ENCODE measurements at places on chromosomes 13 and 19. TPM values are rescaled to one million over a fixed set of nuclear protein-coding genes. Genes with fewer than 3 reads are reported as not detected.
A peak's percentile ranks its signal among the peaks of the same experiment; 100 is the strongest.

DNA sequence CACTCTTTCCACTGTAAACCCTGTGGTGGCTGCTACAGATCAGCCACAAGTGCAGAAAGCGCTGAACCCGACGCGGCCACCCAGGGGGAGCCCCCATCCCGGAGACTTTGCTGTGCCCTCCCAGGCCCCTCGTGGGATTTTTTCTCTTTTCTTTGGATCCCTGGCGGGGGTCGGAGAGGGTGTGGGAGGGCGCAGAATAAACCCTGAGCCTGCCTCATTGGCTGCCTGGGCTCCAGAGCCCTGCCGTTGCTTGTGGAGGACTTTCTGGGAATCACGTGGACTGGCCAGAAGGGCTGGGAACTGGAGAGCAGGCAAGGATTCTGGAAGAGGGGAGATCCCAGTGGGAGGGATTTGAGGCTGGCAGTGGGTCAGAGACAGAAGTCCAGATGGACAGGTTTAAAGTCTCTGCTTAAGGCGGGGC is 24.9 kb downstream of the GADD45B start:
- H3K27ac ChIP-seq, result no peak overlapping the region
- H3K27me3 ChIP-seq, result peaks cover 16% of the 10 kb centered on the region
- H3K36me3 ChIP-seq, result no peaks in the 10 kb centered on the region
- no peak for DNase-seq
- H3K4me1 ChIP-seq, result peaks cover 19% of the 10 kb centered on the region
- H3K4me3 ChIP-seq, result no peak overlapping the region

DNA sequence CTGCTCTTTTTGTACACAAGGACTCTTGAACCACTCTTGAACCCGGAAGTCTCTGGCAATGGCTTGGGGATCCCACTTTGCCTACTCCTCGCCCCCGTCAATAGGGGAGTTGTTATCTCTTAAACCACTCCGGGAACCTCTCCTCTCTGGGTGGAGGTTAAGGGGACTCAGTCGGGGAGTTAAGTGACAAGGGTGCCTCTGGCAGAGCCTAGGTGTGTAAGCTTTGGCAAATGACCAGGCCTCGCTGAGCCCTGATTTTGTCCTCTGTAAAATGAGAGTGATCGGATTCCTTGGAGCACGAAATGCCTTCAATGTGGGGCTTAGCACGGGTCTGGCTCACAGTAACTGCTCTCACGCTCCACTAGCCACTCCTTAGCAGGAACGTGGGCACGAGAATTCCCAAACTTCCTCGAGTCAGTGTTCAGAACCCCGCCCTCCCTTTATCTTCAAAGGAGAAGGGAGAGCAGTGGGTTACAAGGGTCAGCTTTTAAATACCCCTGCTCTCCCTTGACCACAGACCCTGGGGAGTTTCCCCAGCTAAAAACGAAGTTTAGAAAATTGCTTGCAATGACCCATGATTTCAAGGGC is 193.3 kb downstream of the KATNAL1 start:
- H3K27me3 ChIP-seq, result peaks cover 6% of the 10 kb centered on the region
- H3K4me3 ChIP-seq, result peak overlapping the region; percentile 86
- no peaks in the 10 kb centered on the region for H3K36me3 ChIP-seq

GZMM gene
- total RNA-seq, result 31.0 TPM

- H3K27me3 ChIP-seq, result no peaks in the 10 kb centered on the region
- H3K36me3 ChIP-seq, result no peaks in the 10 kb centered on the region
- no peak overlapping the region for H3K27ac ChIP-seq
- no peak for DNase-seq
- H3K4me1 ChIP-seq, result no peaks in the 10 kb centered on the region
- no peak overlapping the region for H3K4me3 ChIP-seq
Observed at GRCh38 chr13:56932104-56932503, 208.6 kb upstream of the PRR20A start.

PSG6 gene
- not detected for total RNA-seq

GRCh38 chr19:48152551-48152950 is 17.6 kb downstream of the LIG1 start:
- peak; percentile 48 for DNase-seq
- no peaks in the 10 kb centered on the region for H3K4me1 ChIP-seq
- H3K36me3 ChIP-seq, result peaks cover 7% of the 10 kb centered on the region

GPR12 gene
- not detected for total RNA-seq

GRCh38 chr19:40716482-40717324 is at the start of the genes COQ8B and ITPKC:
TSS of gene COQ8B (minus strand) at chr19:40716886. CDS start at chr19:40714632, 2,254 bp downstream.
TSS of gene ITPKC (plus strand) at chr19:40717112. CDS start at chr19:40717136, 24 bp downstream.
- peak within 1 kb of the TSS; percentile 88 for H3K27ac ChIP-seq
- no peaks in the 10 kb centered on the region for H3K27me3 ChIP-seq
- peak within 1 kb of the TSS; percentile 99 for H3K4me3 ChIP-seq
- DNase-seq, result peak; percentile 100
- peaks cover 66% of the 10 kb centered on the region for H3K4me1 ChIP-seq
- peaks cover 8% of the 10 kb centered on the region for H3K36me3 ChIP-seq

CCL25 gene
- total RNA-seq, result not detected

GRCh38 chr13:22018076-22018835 is 347.4 kb downstream of the FGF9 start:
- no peaks in the 10 kb centered on the region for H3K36me3 ChIP-seq
- peaks cover 13% of the 10 kb centered on the region for H3K4me1 ChIP-seq
- no peak overlapping the region for H3K4me3 ChIP-seq
- DNase-seq, result no peak
- no peak overlapping the region for H3K27ac ChIP-seq

DNA sequence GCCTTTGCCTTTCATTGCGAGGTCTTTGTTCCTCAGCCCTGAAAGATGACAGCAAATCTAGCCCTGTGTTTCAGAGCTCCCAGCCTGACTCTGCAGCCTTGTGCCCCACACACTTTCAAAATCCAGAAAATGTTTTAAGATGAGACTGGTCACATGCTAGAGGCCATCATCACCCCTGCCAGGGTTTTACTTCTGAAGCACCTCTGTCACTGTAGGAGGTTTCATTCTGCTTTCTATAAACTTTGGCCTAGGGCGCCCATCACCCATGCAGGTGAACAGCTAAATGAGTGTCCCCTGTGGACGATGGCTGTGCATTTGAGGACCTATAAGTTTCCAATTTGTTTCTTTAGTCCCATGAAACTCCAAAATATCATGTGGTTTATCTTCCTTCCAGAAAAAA is 574.2 kb downstream of the MYO16 start:
- H3K4me1 ChIP-seq, result no peaks in the 10 kb centered on the region
- no peaks in the 10 kb centered on the region for H3K36me3 ChIP-seq
- no peak overlapping the region for H3K27ac ChIP-seq
- peaks cover 5% of the 10 kb centered on the region for H3K27me3 ChIP-seq
- no peak overlapping the region for H3K4me3 ChIP-seq

GRCh38 chr19:39162441-39163043 is 34.2 kb upstream of the NCCRP1 start:
- no peak overlapping the region for H3K27ac ChIP-seq
- H3K27me3 ChIP-seq, result no peaks in the 10 kb centered on the region
- no peak for DNase-seq
- no peak overlapping the region for H3K4me3 ChIP-seq

DNA sequence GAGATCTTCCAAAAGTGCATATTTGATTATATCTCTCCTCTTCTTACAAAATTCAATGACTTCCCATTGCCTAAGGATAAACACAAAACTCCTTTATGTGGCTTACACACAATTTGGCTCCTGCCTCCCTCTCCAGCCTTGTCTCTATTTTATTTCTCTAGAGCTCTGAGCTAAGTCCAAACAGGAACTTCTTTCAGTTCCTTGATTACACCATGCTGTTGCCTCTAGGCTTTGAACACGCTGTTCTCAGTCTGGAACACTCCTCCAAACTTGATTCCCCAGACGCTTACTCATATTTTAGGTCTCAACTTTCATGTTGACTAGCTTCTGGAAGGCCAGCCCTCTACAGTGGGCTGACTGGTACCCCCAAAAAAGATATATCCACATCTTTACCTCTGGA is 258.5 kb downstream of the COG6 start:
- peaks cover 29% of the 10 kb centered on the region for H3K4me1 ChIP-seq
- no peak overlapping the region for H3K4me3 ChIP-seq
- H3K27ac ChIP-seq, result no peak overlapping the region
- H3K27me3 ChIP-seq, result peaks cover 21% of the 10 kb centered on the region
- peaks cover 2% of the 10 kb centered on the region for H3K36me3 ChIP-seq

ZNF549 gene
- total RNA-seq, result 6.9 TPM

- DNase-seq, result no peak
- H3K27ac ChIP-seq, result no peak overlapping the region
- H3K27me3 ChIP-seq, result no peaks in the 10 kb centered on the region
- H3K4me1 ChIP-seq, result no peaks in the 10 kb centered on the region
Observed at GRCh38 chr13:42899266-42899665, 92.8 kb downstream of the EPSTI1 start.

DNA sequence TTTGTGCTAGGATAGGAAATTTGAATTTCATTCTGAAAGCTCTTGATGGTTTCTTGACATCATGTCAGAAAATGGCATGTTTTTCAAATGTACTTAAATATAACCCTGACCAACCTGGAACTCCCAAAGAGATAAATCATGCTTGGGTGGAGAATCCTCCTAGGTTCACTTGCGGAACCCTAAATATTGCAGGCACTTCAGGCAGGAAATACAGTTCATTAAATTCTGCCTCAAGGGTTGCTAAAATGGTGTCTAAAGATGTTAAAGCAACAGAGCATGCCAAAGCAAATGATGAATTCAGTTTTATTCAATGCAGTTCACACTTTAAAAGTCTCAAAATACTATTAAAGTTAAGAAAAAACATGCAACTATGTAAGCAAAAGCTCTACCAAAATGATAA is 415.9 kb downstream of the SLITRK6 start:
- no peak overlapping the region for H3K27ac ChIP-seq
- H3K4me3 ChIP-seq, result no peak overlapping the region
- no peaks in the 10 kb centered on the region for H3K36me3 ChIP-seq

GRCh38 chr19:34085336-34085735 is 87.0 kb upstream of the LSM14A start:
- H3K27me3 ChIP-seq, result peaks cover 20% of the 10 kb centered on the region
- no peak overlapping the region for H3K27ac ChIP-seq
- no peak for DNase-seq

DNA sequence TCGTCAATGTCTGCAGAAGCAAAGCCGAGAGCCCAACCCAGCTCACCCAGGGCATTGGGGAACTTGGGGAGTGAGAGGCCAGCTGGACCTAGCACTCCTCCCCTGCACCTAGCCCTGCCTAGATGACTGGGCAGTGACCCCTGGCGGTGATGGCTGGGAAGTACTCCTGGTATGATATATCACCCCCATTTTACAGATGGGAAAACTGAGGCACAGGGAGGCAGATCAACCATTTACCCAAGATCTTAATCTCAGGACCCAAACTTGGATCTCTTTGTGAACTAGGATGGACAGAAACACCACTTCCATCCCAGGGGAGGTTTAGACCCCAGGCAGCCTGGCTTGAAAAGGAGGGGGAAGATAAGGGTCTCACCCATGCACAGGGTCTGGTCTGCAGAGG is 43.5 kb downstream of the CCL25 start:
- H3K4me3 ChIP-seq, result no peak overlapping the region
- H3K27ac ChIP-seq, result no peak overlapping the region
- H3K4me1 ChIP-seq, result no peaks in the 10 kb centered on the region
- H3K27me3 ChIP-seq, result peaks cover 12% of the 10 kb centered on the region

- no peaks in the 10 kb centered on the region for H3K4me1 ChIP-seq
- H3K4me3 ChIP-seq, result no peak overlapping the region
- no peak for DNase-seq
- H3K27me3 ChIP-seq, result no peaks in the 10 kb centered on the region
- no peaks in the 10 kb centered on the region for H3K36me3 ChIP-seq
- no peak overlapping the region for H3K27ac ChIP-seq
Observed at GRCh38 chr13:47413526-47413925, 516.7 kb upstream of the HTR2A start.

- DNase-seq, result peak; percentile 41
- H3K4me3 ChIP-seq, result no peak overlapping the region
- H3K4me1 ChIP-seq, result no peaks in the 10 kb centered on the region
- H3K27ac ChIP-seq, result no peak overlapping the region
Observed at GRCh38 chr13:97028441-97029299, 34.4 kb upstream of the OXGR1 start.

F7 gene
- not detected for total RNA-seq

GRCh38 chr19:55216461-55217198 is 7.3 kb upstream of the PTPRH start:
- DNase-seq, result peak; percentile 78
- peaks cover 33% of the 10 kb centered on the region for H3K27me3 ChIP-seq
- H3K27ac ChIP-seq, result no peak overlapping the region
- peaks cover 17% of the 10 kb centered on the region for H3K36me3 ChIP-seq
- peak overlapping the region; percentile 58 for H3K4me3 ChIP-seq

EML2 gene
- 149 TPM for total RNA-seq

- H3K4me1 ChIP-seq, result no peaks in the 10 kb centered on the region
- no peak for DNase-seq
- no peak overlapping the region for H3K27ac ChIP-seq
- no peaks in the 10 kb centered on the region for H3K27me3 ChIP-seq
Observed at GRCh38 chr13:100561158-100561499, 27.5 kb downstream of the GGACT start.

LGALS7B gene
- total RNA-seq, result not detected

GRCh38 chr19:47991191-47991808 is 670 bp downstream of the BSPH1 start:
- H3K27me3 ChIP-seq, result peaks cover 25% of the 10 kb centered on the region
- no peak overlapping the region for H3K27ac ChIP-seq
- no peak for DNase-seq
- no peak overlapping the region for H3K4me3 ChIP-seq
- no peaks in the 10 kb centered on the region for H3K36me3 ChIP-seq
- H3K4me1 ChIP-seq, result no peaks in the 10 kb centered on the region

- H3K4me1 ChIP-seq, result no peaks in the 10 kb centered on the region
- H3K27ac ChIP-seq, result no peak overlapping the region
- DNase-seq, result no peak
- H3K27me3 ChIP-seq, result no peaks in the 10 kb centered on the region
- H3K4me3 ChIP-seq, result no peak overlapping the region
Observed at GRCh38 chr13:23787464-23787863, 101.7 kb downstream of the MIPEP start.

GRCh38 chr13:109782066-109782822 is 4.1 kb downstream of the IRS2 start:
- H3K27ac ChIP-seq, result no peak overlapping the region
- H3K27me3 ChIP-seq, result no peaks in the 10 kb centered on the region
- DNase-seq, result no peak
- peaks cover 1% of the 10 kb centered on the region for H3K36me3 ChIP-seq

DNA sequence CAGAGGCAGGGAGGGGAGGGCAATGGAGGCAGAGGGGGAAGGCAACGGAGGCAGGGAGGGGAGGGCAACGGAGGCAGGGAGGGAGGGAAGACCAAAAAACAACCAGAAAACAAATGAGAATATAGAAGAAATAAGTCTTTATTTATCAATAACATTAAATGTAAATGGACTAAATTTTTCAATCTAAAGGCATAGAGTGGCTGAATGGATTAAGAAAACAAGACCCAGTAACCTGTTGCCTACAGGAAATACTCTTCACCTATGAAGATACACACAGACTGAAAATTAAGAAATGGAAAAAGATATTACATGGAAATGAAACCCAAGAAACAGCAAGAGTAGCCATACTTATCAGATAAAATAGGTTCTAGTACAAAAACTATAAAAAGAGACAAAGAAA is 536.3 kb downstream of the TBC1D4 start:
- H3K27ac ChIP-seq, result no peak overlapping the region
- H3K4me3 ChIP-seq, result no peak overlapping the region
- DNase-seq, result no peak
- H3K36me3 ChIP-seq, result peaks cover 5% of the 10 kb centered on the region

C19orf53 gene
- 76.5 TPM for total RNA-seq

CRYL1 gene
- total RNA-seq, result 16.7 TPM

Measured in activated T-cell treated with anti-CD3 and anti-CD28 coated beads, Interleukin-2, amount 50 U/mL, for 72 hours (primary cell).